Activated CD4-positive, alpha-beta T cell treated with anti-CD3 and anti-CD28 coated beads, Interleukin-2, amount 50 U/mL, for 4 hours (primary cell): ENCODE measurements at places on chromosomes 5 and 9.

- DNase-seq, result no peak
Observed at GRCh38 chr5:29811914-29812679, 1381.4 kb upstream of the CDH6 start.

DNA sequence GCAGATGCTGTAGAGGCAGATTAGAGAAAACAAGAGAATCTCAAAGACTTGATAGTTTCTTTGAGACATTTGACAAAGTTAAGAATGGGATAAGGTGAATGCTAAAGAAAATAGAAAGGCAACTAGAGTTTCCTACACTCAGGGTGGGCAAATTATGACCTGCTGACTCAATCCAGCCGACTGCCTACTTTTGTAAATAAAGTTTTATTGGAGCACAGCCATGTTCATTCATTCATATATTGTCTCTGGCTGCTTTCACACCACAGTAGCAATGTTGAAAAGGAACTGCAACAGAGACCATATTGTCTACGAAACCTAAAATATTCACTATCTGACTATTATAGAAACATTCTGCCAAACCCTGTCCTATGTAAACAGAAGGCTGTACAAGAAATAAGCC is 37.6 kb upstream of the TARS1 start:
- no peak for DNase-seq

DNA sequence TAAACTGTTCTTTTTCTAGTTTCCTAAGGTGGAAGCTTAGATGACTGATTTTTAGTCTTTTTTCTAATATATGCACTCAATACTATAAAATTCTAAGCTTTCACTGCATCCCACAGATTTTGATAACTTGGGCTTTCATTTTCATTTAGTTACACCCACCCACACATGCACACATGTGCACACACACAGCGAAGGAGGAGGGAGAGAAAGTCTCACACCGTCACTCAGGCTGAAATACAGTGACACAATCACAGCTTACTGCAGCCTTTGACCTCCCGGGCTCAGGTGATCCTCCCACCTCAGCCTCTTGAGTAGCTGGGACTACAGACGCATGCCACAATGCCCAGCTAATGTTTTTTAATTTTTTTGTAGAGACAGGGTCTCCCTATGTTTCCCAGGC is 96.5 kb downstream of the SMIM23 start:
- no peak for DNase-seq

- no peak for DNase-seq
Observed at GRCh38 chr9:78566948-78567675, 270.2 kb downstream of the PSAT1 start.

DNA sequence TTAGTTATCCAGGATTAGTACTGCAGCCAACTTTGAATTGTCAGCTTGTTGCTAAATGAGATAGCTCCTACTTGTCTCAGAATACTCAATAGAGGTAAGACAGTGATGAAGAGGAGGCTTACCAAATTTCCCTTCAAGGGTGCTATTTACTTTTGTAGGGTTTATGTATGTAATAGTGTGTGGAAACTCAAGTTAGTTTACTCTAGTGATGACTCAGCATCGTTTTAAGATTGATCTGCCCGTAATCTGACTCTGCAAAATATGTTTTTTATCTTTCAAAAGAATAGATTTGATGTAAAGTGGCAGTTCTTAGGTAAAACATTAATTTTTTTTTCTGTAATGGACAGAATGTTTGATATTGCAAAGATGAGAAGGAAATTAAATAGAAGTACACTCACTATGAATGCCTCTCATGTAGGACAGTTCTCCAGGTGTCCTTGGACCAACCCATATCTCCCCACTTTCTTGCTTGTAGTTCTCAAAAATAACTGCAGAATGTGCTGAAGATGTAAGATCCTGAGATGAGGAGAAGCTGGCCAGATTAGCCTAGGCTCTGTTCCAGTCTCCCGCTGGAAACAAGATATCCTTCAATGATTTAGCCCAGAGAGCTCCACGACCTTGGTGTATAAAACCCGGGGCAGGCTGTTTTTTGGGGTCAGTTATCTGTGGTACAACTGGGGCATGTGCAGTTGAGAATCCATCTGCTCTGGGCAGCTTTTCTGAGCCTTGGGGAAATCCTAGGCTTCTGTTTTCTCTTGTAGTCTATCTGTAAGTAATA is 24.4 kb upstream of the MROH2B start:
- no peak for DNase-seq

- no peak for DNase-seq
Observed at GRCh38 chr9:85321561-85321960, 420.2 kb downstream of the AGTPBP1 start.

DNA sequence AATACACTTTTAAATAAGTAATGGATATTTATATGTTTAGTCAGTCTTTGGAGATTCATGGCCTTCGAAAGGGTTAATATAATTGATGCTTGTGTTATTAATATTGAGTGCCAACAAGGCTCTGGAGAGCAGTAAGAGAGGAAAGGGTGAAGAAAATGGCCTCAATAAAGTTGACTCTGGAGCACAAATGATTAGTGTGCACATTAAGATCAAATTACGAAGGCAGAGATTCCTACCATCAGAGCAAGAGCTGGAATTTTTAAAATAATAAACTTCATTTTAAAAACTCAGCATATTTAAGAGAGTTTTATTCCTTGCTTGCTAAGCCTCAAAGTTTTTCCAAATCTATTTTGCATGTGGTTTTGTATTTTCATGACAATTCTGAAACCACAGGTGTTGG is 14.8 kb downstream of the SLC44A1 start:
- DNase-seq, result no peak

DNA sequence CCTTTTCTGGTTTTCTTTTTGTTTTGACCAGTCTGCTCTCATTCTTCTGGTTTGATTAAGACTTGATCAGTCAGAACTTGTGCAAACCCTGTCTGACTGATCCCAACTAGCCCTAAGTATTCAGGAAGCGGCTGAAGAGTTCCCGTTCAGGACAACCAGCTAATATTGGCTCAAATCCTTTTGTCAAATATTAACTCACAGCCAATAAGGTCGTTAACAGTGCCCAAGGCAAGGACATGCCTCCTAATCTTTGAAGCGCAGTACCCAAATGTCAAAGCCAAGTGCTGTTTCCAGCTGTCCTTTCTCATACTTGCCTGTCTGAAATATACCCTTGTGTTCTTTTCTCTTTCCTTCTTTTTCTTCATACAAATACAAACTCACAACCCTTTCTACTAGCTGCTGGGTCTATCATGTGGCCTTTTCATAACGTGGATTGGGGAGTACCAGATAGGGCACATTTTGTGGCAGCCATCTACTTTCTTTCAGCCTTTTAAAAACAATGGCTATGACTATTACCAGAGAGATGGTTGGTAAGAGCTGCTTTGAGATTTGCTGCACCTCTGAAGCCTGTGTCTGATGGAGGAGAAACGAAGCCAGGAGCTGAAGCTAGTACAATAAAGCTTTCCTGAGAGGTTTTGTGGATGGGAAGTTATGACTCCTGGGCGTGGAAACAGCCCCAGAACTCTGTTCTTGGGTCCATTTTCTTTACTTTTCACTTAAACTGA is 266.4 kb upstream of the ZNF608 start:
- DNase-seq, result no peak

DNA sequence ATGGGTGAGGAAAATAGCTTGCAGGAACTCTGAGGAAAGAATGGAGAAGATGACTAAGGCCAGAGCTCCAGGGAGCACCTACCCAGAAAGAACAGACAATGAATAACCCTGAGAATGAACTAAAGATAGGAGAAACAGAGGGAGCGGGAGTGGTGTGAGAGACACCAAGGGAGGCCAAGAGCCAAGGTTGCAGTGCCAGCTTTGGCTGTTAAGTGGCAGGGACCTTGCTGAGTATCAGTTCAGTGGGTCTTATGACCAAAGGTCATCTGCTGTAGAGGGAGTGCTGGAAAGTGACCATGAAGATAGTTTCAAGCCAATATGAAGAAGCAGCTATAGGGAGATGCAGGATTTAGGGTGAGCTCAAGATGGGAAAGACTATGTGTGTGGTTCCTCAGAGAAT is 16.7 kb downstream of the P4HA2 start:
- no peak for DNase-seq

DNA sequence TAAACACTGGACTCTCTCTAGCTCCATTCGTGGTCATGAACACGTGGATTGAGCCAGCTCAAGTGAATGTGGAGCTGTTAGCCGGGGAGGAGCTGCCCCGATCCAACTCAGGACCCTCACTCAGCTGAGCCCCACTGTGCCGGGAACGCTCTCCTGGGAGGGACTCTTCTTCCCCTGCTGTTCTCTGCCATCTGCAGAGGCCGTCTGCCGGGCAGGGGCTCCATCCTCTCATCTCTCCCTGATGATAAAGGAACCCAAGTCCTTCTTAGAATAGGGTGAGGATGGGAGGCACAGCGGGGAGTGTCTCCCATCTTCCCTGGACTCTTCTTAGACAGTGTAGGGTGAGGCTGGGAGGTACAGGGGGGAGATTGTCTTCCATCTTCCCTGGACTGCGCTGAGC is 120.5 kb upstream of the IRX4 start:
- DNase-seq, result no peak

GRCh38 chr9:126819482-126819881 is 14.6 kb downstream of the ZBTB43 start:
- no peak for DNase-seq

GRCh38 chr9:122277285-122277897 is 12.7 kb downstream of the MRRF start:
- no peak for DNase-seq

DNA sequence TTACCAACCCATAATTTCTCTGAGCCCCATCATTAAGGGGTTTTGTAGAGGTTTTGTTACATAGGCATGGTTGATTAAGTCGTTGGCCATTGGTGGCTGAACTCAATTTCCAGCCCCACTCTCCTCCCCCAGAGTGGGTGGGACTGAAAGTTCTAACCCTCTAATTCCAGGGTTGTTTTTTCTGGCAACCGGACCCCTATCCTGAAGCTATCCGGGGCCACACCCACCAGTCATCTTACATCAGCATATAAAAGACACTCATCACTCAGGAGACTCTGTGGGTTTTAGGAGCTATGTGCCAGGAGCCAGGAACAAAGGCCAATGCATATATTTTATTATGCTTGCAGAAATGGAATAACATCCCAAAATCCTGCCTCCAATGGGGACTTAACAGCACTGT is 186.0 kb downstream of the NXNL2 start:
- DNase-seq, result no peak

GRCh38 chr5:66993448-66993847 is 203.2 kb downstream of the CD180 start:
- no peak for DNase-seq

GRCh38 chr5:81429363-81429762 is 35.4 kb upstream of the ACOT12 start:
- no peak for DNase-seq

DNA sequence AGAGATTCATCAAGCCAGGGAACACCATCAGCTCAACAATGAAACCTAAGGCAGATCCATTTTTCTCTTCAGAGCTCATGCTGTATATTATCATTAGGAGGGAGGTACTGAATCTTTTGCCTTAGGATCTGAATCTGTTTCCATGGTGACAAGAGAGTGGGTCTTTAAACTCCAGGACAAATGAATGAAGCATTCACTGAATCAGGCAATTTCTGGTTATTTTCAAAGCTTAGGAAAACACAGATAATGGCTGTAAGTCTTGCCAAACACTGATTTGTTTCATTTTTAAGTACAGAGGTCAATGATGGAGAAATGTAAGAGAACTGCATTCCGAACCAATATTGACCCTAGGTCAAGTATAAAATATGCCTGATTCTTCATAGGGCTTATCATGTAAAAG is 84.9 kb downstream of the GNA14 start:
- no peak for DNase-seq

GRCh38 chr9:37148181-37148580 is 27.8 kb downstream of the ZCCHC7 start:
- no peak for DNase-seq

GRCh38 chr5:81961651-81962440 is 10.0 kb upstream of the ATG10 start:
- no peak for DNase-seq

DNA sequence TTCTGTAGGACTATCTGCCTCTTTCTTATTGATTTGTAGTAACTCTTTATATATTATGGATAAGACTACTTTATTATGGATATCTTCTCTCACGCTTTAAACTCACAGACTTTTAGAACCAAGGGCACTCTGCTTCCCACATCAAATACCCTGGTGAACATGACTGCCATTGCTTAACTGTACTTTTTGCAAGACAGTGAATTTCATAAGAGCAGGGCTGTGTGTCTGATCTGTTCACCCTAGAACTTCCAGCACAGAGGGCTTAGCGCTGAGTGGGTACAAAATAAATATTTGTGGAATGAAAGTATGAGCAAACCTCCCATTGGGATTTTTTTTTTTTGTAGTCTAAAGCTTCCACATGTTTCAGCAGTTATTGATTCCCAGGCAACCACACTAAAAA is 84.8 kb downstream of the CFAP77 start:
- no peak for DNase-seq

DNA sequence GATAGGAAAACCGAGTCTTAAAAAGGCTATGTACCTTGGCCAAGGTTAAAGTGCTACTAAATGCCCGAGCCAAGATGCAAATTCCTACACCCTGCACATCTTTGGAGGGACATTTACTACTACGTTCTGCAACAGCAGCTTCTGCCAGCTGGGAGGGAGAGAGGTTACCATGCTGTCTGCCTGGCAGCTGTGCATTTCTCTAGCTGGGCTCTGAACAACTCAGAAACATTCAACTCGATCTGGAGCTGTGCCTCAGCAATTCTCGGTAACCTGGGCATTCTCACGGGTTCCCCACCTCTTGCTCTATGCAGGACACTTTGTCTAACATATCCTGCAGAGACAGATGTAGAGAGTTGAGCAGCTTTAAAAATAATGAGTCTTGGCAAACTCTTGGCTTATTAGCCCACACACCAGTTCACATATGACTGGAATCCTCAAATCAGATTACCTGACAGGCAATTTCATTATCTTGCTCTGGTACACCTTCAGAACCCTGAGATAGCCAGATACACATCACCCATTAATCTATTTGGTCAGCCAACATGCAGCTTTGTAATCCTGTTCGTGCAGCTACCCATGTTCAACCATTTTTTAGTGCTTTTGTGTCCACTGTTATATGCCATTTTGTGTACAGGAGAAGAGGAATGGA is 115.8 kb downstream of the EFNA5 start:
- no peak for DNase-seq

GRCh38 chr5:37111426-37112382 is 137.5 kb downstream of the CPLANE1 start:
- no peak for DNase-seq

DNA sequence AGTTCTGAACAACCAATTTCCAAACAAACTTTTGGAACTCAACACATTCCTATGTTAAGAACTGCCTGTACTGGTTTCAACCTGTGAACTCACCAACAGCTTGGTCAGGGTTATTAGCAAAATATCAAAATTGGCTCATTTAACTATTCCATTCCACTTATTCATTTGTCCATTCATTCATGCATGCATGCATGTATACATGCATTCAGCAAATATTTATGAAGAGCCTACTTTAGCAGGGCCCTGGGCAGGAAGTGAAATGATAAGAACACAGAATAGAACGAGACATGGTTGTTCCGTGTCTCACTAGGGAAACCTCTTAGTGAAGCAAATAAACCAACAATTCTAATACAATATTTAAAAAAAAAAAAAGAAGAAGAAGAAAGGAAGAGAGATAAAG is 107.4 kb downstream of the GLIS3 start:
- no peak for DNase-seq
